ENCODE measurements at places on chromosomes 7 and 10.

- DNase-seq: no peak
These were observed 96.2 kb downstream of the SGMS1 start for GRCh38 chr10:50527442-50528043.

GRCh38 chr7:5661942-5662341 lies 119.5 kb downstream of the RNF216 start:
- DNase-seq: no peak

DNA sequence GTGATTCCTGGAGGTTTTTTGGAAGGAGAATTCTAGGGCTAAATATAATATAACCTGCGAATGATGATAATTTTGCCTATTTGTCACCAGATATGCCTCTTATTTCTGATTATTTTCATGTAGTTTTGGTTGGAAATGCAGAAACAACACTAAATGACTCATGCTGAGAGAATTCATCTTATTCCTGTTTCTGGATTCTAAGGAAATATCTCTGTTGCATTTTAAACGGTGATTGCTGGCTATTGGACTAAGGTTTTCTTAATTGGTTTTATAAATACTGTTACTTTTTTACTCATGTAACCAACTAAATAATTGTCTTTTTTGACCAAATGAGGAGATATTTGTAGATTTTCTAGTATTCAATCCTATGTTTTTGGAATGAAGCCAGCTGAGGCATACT lies 204.9 kb upstream of the NPSR1 start:
- DNase-seq: no peak

- DNase-seq: no peak
These were observed 6.6 kb downstream of the NPC1L1 start for GRCh38 chr7:44534501-44534900.

- no peak for DNase-seq
These were observed 76.1 kb downstream of the SKIDA1 start for GRCh38 chr10:21449288-21449966.

DNA sequence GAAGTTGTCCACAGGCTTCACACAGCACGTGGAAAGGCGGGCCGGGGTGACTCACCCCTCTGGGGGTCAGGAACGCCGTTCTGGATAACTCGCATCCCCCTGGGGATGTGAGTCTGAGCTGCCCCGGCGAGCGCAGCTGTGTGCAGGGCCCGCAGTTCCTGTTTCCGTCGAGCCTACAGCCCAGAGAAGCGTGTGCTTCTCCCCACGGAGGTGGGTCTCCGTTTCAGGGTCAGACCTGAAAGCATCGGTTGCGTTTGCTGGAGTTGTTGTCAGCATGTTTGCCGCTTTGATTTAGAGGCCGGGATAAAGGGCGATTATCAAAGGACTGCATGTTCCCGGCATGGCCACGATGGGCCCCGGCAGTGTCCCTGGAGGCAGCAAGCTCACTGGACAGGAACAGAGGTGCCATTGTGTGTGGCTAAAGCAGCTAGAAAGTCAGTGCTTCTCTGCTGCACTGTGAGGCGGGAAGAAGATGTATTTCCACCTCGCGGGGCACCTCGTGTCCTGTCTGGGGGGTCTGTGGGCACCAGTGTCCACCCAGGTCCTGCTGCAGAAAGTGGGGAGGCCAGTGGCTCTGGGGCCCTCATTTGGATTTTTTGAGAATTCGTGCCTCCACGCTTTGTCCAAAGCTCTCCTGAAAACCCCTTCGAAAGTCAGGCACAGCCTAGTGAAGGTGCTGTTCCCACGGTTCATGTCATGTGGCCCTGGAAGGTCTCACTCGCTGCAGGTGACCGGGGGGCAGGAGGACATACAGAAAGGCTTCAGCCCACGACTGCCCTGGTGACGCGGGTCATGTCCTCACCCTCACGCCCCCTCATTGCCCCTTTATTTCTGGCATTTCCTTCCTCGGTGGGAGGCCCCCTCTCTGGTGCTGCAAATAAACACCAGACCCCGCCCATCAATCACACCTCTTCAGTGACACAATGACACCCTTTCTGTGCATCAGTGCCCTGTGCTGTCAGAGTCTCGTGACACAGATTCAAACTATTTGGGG lies 27.4 kb upstream of the GDI2 start:
- DNase-seq: no peak

- no peak for DNase-seq
These were observed 188.5 kb upstream of the BMPER start for GRCh38 chr7:33716581-33717477.

GRCh38 chr7:70436790-70437350 lies 695.1 kb upstream of the GALNT17 start:
- DNase-seq: no peak

GRCh38 chr10:54614072-54614471 lies 187.0 kb downstream of the PCDH15 start:
- no peak for DNase-seq

GRCh38 chr7:88450874-88451273 lies 144.2 kb upstream of the STEAP4 start:
- DNase-seq: no peak

- peak; percentile 9 for DNase-seq
These were observed 2.4 kb downstream of the ZMIZ2 start for GRCh38 chr7:44750921-44751571.

DNA sequence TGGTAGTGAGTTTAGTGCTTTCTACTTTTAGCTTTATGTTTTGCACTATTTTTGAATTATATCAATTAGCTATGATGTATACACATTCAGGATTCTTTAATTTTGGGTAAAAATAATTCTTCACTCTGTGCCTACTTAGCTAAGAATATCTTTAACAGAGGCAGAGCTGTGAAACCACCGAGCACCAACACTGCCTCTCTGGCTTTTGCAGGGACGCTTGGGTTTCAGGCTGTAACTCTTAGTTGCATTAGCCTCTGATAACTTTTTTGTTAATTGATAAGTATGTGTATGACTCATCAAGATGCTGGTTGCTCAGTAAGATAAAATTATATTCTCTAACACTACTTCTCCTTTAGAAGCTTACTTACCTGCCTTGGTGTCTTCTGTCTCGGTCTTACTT lies 738.3 kb downstream of the AUTS2 start:
- no peak for DNase-seq

DNA sequence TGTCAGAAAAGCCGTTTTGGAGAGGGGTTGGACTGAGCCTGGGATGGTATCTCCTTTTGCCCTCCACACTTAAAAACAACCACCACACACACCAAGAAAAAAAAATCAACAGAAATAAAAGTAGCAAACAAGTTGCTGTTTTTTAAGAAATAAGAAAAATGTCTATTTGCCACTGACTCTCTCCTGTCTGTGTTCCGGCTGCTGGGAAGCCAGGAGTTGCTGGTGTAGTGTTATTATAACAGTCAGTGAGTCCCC lies 163 bp downstream of the EGR2 start:
- no peak for DNase-seq

GRCh38 chr10:131868436-131868835 lies 32.4 kb upstream of the PPP2R2D start:
- no peak for DNase-seq

Data from stimulated activated CD8-positive, alpha-beta memory T cell treated with anti-CD3 and anti-CD28 coated beads, Interleukin-4, amount 100 ng/mL, for 1 hour (primary cell).